ENCODE measurements at places on chromosomes 7 and 10.

DNA sequence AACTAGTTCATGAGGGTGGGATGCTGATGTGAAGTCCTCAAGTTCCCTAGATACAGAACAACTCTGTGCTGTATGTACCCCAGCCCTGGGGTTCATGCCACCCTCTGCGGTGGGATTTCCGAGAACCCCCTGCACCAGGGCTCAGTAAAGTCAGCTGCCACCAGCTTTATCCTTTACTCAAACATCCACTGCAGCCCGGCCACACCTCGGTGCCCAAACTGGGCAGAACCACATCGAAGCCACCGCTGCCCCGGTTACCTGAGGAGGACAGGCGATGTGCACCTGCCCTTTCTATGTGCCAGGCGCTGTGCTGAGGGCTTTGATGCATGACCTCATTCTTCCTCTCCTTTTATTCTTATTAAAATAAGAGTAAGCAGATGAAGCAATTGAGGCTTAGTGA lies 9.9 kb upstream of the CALML5 start:
- no peak for DNase-seq

- no peak for DNase-seq
Observed at GRCh38 chr10:12614177-12614995, 265.0 kb downstream of the CAMK1D start.

GRCh38 chr10:42637648-42638054 lies 719 bp downstream of the ZNF33B start:
- no peak for DNase-seq

- DNase-seq, result peak; percentile 90
Observed at GRCh38 chr7:26705567-26705966, 158.8 kb downstream of the SKAP2 start.

DNA sequence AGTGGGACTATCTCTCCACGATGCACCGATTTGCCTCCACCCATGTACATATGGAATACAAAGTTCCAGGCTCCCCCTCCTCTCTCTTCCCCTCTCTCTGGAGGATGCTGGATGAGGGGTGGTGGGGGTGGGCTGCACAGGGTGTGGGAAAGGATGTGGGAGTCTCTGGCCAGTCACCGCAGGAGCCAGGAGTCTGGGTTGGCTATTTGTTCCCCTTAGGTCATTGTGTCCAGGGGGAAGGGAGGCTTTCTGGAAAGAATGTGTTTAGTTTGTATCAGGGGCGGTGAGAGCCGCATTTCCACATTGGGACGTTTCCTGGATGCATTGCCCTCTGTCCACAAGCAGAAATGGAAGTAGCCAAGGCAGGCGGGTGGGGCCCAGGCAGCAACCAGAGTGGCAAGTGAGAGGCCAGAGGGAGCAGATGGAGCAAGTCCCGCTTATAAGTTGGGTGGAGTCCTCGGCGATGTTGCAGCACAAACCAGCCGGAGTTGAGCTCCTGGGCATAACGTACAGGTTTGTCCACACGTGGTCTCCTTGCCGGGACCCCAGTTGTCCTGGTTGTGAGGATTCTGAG lies 63.3 kb downstream of the ZNF777 start:
- DNase-seq, result no peak

GRCh38 chr10:119807960-119808697 lies 64.5 kb downstream of the MCMBP start:
- DNase-seq, result peak; percentile 63

- DNase-seq, result no peak
Observed at GRCh38 chr7:94436018-94436604, 41.4 kb downstream of the COL1A2 start.

DNA sequence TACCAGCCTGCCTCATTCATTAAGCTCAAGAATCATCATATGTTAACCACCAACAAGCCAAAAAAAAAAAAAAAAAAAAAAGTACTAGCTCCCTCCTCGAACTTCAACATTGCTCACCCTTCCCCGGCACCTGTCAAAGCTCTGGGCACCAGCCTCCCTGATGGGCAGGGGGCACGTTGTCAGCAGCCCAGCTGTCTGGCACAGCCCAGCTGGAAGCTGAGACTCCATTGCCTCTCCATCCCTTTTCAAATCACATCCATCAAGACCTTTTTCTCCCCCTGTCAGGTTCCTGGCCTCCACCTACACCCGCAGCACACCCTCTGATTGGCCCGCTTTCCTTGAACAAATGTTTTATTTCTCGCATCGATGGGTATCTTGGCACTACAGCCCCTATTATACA lies 913.3 kb upstream of the AUTS2 start:
- no peak for DNase-seq

DNA sequence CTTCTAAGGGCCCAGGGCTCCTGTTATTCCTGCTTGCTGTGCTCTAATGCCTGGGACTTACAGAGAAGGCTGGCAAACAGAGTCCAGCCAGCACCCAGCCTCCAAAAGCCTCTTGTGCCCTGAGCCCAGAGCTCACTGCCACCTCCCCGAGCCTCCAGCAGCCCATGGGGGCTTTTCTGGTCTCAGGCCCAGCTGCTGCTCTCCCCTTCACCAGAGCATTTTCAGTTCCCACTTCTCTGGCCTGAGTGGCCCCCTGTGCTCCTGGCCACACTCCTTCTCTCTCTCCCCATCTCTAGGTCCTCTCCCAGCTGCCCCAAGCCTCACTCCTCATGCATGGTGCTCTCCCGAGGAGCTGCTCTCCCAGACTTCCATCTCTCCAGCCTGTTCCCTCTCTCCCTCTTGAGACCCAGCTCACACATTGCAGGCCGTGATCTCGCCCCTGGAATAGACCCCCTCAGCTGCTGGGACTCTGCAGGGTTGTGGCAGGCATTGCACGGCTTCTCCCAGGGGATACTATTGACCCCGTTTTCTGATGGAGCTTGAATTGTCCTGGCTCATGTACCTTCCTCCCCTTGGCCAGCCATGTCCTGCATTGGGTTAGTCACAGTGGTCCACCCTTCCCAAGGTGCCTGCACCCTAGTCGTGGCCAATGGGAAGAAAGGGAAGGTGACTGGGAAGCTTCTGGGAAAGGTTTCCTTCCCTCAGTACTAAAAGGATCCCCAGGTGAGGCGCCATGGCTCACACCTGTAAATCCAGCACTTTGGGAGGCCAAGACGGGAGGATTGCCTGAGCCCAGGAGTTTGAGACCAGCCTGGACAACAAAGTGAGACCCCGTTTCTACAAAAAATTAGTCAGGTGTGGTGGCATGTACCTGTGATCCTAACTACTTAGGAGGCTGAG lies 9.0 kb upstream of the RASSF4 start:
- DNase-seq, result no peak

GRCh38 chr10:92091965-92092364 lies 168.4 kb downstream of the BTAF1 start:
- no peak for DNase-seq

DNA sequence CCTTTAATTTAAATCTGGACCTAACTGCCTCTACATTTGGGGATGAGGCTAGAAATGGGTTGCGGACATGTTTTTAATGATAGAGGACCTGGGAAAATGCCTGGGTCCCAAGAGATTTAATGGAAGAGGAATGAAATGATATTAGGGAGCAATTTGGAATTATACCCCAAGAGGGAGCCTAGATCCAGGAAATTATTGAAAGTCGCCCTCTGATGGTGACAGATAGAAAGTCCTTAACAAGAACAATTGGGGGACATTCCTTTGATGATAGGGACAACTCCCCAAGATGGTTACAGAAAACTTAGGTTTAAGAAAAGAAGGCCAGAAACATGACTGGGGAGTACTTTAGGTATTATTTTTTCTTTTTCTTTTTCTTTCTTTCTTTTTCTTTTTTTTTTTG lies 9.5 kb upstream of the TSGA13 start:
- no peak for DNase-seq

DNA sequence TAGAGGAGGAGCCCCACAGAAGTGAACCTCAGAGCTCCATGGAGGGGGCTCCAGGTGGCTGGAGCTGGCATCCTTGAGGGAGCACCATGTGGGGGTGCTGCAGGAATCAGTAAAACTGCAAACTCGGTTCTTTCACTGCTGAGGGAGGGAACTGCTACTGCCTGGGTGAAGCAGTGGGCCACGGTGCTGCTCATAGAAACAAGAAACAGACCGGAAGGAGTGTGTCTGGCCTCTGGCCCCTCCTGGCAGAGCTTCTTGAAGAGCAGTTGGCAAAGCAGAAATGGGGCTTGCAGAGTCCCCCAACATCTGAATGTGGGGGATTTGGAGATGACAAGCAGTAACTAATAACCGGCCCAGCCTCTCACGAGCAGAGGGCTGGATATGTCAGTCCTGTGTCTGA lies 23.8 kb downstream of the TACC2 start:
- DNase-seq, result no peak

- DNase-seq, result no peak
Observed at GRCh38 chr7:26265499-26266075, 26.1 kb upstream of the SNX10 start.

- no peak for DNase-seq
Observed at GRCh38 chr7:116740755-116741462, 68.9 kb downstream of the MET start.

- no peak for DNase-seq
Observed at GRCh38 chr7:49112222-49112621, 187.9 kb downstream of the CDC14C start.

All from skeletal muscle cell (primary cell).